NCI-H1930 (cell line): ENCODE measurements at places on chromosomes 7 and 10.

- no peak for DNase-seq
Measured at GRCh38 chr7:107593025-107593410, 13.0 kb downstream of the BCAP29 start.

- DNase-seq, result no peak
Measured at GRCh38 chr7:36946401-36946739, 222.1 kb upstream of the AOAH start.

- DNase-seq, result no peak
Measured at GRCh38 chr10:771647-772046, 82.2 kb upstream of the DIP2C start.

DNA sequence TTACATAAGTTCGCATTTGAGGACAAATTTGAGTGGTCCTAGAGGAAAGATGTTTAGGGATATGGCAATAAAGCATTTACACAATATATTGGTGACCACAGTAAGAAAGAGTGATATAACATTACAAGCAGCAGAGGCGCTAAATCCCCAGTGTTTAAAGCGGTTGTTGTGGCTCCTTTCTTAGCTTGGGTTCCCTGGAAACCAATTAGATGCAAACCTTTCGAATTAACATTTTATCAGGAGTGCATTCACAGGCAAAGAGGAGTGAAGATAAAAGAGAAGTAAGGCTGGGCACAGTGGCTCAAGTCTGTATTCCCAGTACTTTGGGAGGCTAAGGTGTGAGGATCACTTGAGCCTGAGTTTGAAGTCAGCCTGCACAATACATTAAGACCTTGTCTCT is 331.1 kb downstream of the BICC1 start:
- DNase-seq, result no peak

GRCh38 chr10:86918022-86918471 is 39.4 kb downstream of the MMRN2 start:
- no peak for DNase-seq

DNA sequence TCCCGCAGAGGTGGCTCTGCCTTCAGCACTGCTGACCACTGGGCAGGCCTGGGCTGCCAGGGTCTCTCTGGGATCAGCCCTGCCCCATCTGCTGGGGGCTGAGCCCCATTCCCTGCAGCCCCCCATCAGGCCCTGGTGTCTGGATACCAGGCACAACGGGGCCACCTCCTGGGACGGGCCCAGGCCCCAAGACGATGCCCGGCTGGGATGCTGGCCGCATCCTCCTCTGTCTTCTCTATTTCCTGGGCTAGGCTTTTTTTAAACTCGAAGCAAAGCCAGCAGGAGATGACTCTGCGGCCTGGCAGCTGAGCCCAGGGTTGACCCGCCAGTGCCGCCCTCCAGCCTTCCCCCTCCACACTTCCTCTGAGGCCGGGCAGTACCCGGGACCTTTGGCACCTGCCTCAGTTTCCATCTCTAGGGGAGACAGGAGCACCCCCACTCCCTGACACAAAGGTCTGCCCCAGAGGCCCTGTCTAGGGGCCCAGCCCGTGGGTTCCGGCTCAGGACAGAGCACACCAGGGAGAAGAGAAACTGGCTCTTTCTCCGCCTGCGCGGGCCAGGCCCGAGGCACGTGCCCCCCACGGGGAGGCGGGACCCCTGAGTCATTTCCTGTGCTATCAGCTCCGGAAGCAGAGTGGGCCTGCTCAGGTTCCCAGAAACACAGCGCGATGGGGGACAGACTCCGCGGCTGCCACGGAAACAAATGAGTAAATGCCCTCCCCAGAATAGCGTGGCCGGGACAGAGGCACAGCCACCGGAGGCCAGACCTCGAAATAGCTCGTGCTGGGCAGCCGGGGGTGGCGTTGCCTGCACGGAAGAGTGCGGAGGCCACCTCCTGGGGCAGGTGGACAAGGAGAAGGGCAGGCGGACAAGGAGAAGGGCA is 84.6 kb upstream of the PDGFA start:
- DNase-seq, result no peak

DNA sequence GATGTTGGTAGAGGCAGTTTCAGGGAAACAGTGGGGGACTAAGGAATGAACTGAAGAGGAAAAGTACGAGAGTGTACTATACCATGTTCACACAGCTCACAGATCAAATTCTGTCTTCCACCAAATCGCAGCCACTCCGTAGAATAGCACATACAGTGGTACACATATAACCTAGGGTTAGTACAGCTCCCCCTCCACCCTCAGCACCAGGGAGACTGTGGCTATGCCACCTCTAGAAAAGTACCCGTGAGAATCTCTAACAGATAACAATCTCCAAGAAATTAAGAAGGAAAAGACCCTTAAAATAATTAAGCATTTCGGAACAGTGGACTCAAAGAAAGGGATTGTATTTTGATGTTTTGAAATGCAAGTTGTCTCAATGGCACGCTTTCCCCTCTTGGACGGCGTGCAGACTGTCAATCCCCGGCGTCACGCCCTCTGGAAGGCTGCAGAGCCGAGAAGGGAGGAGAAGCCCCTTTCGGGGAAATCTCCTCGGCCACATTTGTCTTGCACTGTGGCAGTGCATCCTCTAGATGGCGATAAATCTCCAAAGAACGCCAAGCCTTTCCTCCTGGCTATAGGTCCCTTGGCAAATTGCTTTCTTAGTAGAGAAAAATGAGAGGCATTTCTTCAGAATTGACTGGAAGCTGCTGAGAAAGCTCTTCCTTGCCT is 345.0 kb downstream of the REEP3 start:
- DNase-seq, result peak; percentile 25

- no peak for DNase-seq
Measured at GRCh38 chr10:4154191-4154715, 369.2 kb upstream of the KLF6 start.

DNA sequence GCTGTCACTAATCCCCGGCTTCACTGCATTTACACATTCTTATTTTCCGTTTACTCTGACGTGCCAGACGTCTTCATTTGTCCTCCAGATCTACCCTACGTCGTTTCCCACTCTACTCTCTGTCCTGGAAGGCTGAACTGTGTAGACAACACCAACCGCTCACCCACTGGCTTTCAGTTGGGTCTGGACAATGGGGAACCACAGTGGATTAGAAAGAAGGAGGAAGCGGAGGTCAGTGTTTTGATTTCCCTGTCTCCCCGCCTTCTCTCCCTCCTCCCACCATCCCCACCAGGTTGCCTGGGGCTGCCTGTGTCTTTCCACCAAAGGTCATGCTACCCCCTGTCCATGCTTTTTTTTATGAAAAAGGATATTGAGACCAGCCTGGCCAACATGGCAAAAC is 14.0 kb upstream of the CTBP2 start:
- DNase-seq, result no peak

GRCh38 chr10:43060291-43060690 is 16.6 kb upstream of the RET start:
- DNase-seq, result no peak

DNA sequence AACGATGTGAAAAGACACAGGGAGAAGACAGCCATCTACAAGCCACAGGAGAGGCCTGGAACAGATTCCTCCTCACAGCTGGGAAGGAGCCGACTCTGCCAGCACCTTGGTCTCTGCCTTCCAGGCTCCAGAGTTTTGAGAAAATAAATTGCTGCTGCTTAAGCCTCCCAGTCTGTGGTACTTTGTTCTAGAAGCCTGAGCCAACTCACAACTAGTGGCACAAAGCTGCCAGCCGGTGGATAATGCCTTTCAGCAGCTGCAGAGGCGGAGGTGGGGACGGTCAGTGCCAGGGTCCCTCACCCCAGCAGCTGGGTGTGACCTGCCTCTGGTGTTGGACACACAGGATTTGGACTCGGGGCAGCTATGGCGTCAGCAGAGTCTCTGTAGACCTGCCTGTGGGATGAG is 255.4 kb upstream of the PITRM1 start:
- no peak for DNase-seq

- DNase-seq, result no peak
Measured at GRCh38 chr10:28294809-28295208, 8.1 kb downstream of the MPP7 start.

- no peak for DNase-seq
Measured at GRCh38 chr7:114531326-114531725, 116.7 kb downstream of the FOXP2 start.

GRCh38 chr7:102180727-102181126 is 105.9 kb upstream of the SH2B2 start:
- no peak for DNase-seq

GRCh38 chr10:128257428-128257827 is 131.2 kb upstream of the MKI67 start:
- DNase-seq, result no peak

GRCh38 chr10:112209684-112210131 is 26.1 kb upstream of the GPAM start:
- DNase-seq, result no peak

DNA sequence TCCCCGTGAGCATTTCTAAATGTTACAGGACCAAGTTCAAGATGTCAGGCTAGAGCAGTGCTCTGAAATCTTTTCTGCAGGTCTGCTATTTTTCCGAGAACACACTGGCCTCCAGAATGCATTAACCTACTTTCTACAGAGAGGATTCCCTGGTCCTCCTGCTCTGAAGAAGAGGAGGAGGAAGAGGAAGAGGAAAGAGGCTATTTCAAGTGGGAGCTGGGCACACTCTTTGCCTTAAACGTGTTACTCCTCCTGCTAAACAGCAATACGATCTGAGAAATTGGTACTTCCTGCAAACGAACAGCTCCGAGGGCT is 157.4 kb downstream of the FRMD4A start:
- no peak for DNase-seq

- no peak for DNase-seq
Measured at GRCh38 chr7:104482362-104483037, 154.1 kb downstream of the LHFPL3 start.

GRCh38 chr7:138021889-138022288 is 20.0 kb upstream of the CREB3L2 start:
- DNase-seq, result no peak

- DNase-seq, result no peak
Measured at GRCh38 chr7:157615101-157615817, 278.5 kb downstream of the DNAJB6 start.

DNA sequence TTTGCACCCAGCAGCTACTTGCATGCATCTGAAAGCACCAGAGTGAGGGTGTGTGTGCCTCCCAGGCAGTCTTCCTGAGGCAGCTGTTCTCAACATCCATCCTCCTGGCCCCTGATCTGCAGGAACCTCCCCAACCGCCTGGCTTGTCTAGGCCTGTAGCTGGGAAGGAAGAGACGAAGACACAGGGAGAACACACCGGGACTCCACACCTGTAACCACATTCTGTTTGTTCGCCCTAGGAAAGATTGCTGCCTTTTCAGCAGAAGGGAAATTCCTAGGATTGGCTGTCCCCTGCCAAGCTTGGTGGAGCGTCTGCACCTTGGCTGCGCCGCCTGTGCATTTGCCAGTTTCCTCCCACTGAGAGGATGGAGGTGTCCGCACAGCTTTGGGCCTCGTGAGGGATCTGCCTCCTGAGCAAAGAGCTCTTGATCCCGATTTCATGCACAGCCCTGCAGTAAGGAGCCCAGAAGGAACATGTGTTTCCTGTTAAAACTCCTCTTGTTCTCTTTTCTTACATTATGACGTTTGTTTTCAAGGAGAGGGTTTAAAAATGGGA is 154.6 kb downstream of the TPST1 start:
- no peak for DNase-seq

DNA sequence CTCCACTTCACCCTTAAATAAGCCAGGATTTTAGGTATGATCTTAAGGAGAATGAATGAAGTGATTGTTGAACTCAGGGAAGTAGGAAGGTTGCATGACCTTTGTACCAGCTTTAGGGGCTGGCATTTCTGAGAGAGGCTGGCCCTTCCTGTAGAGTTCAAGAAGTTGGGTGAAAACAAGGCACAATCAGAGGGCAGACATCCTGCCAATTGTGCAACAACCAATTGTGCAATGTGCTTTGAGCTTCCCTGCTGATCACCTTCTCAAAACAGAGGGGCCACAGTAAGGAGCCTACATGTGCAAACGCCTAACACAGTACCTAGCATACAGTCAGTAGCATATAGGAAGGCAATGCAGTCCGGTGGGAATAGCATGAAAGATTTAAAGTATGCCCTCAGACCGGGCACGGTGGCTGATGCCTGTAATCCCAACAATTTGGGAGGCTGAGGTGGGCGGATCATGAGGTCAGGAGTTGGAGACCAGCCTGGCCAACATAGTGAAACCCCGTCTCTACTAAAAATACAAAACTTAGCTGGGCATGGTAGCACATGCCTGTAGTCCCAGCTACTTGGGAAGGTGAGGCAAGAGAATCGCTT is 5.4 kb downstream of the CPVL start:
- no peak for DNase-seq

DNA sequence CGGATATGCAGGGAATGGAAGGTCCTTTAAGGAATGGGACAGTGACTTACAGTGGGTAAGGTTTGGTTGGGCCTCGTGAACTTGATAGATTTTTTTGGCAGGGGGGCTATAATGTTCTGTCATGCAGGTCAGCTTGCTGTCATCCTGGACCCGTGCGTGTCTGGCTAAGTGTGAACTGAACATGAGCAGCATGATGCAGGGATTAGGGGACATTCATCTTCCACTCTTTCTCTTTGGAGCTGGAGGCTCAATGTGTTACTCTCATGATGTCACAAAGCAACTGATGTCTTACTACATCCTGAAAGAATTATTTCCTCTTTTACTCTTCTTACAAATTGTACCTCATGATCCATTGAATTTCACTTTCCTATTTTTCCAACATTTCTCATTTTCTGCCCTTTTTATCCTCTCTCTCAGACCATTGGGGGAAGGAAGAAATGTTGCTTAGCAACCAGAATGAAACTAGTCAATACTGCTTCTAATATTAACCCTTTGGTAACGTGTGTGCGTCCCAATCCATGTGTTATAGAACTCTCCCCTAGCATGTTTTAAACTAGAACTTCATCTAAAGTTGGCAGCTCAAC is 549.1 kb downstream of the LRMDA start:
- DNase-seq, result no peak

DNA sequence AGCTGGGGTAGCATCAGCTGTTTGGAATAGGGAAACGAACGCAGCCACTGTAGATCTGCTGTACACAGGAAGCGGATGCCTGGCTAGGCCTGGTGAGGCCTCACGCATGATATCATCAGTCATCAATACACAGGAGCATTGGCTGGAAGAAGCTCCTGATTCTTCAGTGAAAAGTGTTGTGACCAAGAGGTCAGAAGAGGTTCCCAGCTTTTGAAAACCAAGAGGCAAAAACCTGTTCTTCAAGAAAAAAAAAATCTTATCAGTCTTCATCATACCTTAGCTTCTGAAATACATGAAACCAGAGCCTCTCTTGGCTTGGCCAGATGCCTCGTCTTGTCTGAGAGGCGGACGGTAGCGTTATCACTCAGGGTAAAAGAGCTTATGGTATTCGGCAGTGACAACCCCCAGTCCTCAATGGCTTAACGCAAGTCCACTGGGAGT is 139.3 kb upstream of the TCF7L2 start:
- no peak for DNase-seq

DNA sequence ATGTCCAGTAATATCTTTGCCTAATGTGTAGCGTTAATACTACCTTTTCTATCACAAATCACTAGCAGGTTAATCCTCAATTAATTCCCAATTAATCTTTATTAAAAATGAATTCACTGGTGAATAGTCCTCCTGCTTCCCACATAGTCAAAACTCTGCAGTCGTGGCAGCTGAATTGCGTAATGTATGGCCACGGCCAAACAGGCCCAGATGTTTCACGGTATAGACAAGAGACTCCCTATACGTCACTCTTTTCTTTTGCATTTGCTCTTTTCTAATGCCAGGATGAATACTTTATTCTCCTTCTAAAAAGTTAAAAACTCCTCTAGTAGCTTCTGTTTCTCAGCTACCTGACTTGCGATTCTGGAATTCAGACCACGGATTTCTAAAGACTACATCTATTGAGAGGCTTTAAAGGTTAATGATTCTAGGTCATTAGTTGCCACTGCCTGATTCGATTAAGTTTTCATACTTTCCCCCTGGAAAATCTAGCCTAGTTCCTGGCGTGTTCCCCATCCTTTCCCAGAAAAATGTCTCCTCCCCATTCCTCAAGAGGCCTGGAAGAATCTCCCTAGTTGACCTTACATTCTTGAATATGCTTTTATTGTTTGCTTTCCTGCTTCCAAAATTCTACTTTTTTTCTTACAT is 16.9 kb downstream of the MEOX2 start:
- DNase-seq, result no peak
